ENCODE measurements at places on chromosomes 3 and 15.

GRCh38 chr3:46929324-46929723, 47.2 kb downstream of the CCDC12 start:
- DNase-seq, result peak; percentile 83

GRCh38 chr3:78455166-78455565, 1312.6 kb downstream of the ROBO1 start:
- DNase-seq, result no peak

GRCh38 chr3:49518016-49518415, 36.3 kb upstream of the BSN start:
- DNase-seq, result no peak

GRCh38 chr3:89227634-89228033, 120.2 kb downstream of the EPHA3 start:
- no peak for DNase-seq

DNA sequence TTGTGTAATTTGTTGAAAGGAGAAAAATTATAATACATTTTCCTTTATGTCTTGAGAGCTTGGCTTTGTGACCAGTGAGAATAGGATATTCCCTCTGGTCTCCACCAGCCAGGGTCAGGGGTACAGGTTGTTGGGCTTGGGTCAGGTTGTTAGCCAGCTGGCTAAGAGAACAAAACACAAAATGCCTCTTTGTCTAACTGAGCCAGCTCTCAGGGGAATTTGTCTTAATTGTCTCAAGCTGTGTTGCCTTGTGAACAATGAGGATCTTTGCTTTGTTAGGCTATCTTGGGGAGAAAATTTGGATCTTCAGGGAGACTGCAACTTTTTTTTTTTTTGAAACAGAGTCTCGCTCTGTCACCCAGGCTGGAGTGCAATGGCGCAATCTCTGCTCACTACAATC, 17.7 kb upstream of the GK5 start:
- DNase-seq, result no peak

DNA sequence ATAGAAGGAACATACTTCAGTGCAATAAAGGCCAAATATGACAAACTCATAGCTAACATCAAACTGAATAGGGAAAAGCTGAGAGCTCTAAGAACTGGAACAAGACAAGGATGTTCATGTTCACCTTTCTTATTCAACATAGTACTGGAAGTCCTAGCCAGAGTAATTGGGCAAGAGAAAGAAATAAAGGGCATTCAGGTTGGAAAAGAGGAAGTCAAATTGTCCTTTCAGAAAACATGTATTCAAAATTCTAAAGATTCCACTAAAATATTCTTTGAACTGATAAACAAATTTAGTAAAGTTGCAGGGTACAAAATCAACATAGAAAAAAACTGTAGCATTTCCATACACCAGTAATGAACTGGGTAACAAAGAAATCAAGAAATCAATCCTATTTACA, 12.2 kb upstream of the ZNF197 start:
- no peak for DNase-seq

GRCh38 chr3:28504976-28505375, 156.4 kb upstream of the AZI2 start:
- no peak for DNase-seq

GRCh38 chr3:133742351-133743091, 3.7 kb upstream of the TF start:
- no peak for DNase-seq

DNA sequence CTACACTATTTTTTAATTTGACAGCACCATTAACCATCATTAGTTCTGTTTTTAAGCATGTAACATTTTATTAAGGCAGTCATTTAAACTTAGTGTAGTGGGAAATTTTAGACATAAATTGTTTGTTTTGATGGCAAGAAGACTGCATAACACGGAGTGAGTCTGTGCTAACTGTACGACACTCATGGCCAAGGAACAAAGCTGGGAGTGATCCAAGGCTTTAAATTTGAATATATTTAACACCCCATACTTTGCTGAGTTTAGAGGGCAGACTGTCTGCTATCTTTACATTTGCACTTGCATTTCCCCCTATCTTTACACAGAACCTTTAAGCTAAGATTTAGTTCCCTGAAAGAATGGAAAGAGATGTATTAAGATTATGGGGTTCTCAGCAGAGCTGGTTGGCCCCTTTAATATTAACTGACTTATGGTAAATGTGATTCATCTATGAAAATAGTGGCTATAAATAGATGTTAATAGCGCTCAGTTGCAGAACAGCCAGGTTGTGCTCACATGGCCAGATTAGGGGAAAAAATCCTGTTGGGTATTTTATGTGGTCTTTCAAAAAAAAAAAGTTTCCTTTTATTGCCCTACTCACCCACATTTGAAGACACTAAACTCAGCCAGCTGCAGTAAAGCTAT, 120.7 kb downstream of the CMSS1 start:
- DNase-seq, result peak; percentile 75

DNA sequence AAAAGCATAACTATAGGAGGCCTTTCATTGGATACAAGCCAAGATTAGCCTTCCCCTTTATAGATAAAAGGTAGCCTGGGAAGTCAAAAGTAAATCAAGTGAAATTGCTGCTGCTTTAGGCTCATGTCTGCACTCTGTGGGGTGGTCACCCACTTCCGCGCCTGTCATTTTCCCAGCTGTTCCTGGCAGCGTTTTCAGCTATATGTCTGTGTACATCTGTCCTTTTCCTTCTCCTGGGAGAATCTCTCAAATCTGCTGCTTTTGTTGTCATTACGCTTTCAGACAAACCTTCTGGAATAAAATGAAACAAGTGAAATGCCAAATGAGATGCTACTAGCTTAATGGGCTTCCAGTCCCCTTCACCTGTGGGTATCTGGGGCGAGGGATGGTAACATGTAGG, 211.8 kb downstream of the MCTP2 start:
- DNase-seq, result no peak

GRCh38 chr15:39367596-39367995, 213.3 kb upstream of the THBS1 start:
- DNase-seq, result no peak

DNA sequence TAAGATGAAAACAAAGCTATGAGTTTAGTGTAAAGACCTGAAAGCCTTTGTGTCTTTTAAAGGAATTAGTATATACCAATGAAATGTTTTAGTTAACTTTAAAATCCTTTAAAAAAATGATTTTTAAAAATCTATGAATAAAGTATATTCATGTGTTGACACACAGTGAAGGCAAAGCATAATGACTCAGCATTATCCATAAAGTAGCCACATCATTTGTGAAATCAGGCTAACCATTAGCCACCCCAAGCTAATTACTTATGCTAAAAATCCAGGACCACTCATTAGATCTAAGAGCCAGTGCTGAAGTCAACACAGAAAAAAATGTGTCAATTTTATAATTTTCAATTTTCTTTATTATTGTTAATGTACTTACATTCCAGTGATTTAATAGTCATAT, 310.2 kb downstream of the TBC1D5 start:
- DNase-seq, result peak; percentile 54

GRCh38 chr15:100061944-100062343, 279.8 kb downstream of the ADAMTS17 start:
- no peak for DNase-seq

DNA sequence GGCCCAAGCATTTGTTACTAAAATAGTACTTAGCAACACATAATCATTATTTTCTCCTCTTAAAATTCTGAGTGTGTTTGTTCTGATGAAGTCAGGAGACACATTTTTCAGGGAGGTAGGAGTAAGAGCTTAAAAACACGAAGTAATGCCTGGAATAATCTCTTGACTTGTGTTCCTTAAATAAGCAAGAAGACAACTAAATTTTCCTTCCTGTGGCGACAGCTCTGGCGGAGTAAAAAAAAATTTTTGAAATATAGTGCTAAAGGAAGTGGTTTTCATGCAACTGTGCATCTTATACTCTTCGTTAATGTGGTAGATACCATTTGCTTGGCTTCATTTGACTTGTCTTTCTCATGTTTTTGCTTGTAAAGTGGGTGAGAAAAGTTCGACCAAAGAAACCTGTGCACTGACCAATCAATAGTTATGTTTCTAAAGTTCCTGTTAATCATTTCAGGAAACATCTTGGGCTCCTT, 11.1 kb upstream of the MBNL1 start:
- DNase-seq, result no peak

DNA sequence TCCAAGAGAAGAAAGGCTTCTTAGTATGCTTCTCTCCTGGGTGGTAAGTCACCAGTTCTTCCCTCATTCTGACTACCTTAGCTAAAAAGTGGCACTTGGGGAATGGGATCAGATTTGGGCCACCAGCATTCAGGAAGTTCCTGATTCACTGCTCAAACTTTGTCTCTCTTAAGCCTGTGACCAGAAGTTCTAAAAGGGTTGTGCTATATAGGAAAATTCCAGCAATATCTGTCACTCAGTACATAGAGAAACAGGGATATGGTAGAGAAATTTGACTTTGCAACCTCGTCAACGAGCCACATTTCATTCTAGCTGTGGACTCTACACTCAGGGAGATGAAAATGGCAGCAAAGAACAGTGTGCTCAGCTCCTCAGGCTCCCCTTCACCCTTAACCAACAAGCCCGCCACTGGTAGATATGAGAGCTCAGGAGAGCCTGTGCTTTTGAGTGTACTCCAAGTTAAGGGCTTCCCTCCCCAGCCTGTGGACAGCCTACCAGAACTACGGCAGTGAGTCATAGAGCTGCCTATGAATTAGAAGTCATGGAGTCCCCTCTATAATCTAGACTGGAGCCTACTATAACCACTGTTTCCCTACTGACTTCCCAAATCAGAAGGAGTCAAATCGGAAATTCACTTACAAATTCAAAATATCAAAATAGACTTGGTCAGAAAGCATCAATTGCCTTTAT, 52.6 kb upstream of the MYO5C start:
- DNase-seq, result no peak

GRCh38 chr3:183586477-183586876, 31.0 kb upstream of the KLHL6 start:
- DNase-seq, result no peak

DNA sequence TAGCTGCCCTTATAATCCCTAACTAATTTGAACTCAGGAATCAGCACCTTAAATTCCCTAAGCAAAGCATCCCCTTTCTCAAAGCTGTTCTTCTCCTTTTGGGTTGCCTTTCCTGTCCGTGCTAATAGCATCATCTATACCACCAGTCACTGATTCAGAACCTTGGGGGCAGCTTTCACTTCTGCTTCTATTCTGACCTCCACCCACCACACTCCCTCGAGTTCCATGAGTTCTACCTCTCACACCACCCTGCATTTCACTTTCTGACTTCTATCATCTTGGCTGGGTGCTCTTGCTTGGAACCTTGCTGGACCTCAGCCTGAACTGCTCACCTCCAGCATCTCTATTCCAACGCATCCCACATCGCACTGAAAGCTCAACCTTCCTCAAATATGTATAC, 55.4 kb upstream of the KCNMB2 start:
- DNase-seq, result no peak
